Activated naive CD4-positive, alpha-beta T cell treated with Interleukin-2 at 50 U/mL for 16 hours (primary cell): ENCODE measurements at places on chromosomes 6 and 20.

GRCh38 chr6:144955859-144956258 lies 670.7 kb downstream of the UTRN start:
- no peak for DNase-seq

GRCh38 chr6:163414946-163415619 lies 565 bp downstream of the QKI start:
- DNase-seq = peak; percentile 33

DNA sequence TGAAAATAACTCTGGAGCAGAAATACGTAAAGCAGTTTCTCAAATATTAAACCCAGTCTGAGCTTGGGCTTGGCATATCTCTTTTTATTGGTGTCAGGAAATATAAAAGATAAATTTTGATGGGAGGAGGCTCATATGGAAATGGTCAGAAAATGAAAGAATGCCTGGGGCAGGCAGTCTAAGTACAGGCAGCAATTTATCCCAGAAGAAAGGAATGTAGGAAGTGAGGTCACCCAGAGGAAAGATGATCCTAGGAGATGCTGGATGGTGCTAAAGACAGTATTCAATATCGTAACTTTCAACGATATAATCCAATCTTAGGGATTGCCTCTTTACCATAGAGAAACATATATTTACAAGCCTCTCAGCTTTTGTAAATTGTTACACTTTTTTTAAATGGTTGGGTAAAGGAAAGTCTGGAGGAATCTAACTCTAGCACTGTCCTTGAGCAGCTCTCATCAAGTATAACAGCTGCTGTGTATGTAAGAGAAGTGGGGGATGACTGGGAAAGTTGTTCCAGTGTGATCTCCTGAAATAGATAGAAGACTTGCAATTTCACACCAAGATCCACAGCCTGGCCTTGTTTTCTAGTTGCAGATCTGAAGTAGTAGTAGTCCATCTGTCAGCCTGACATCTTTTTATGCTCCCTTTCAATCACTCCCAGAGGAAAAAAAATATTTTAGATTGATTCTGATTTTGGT lies 256.9 kb upstream of the SASH1 start:
- no peak for DNase-seq

GRCh38 chr20:965956-966355 lies 36.2 kb downstream of the RSPO4 start:
- no peak for DNase-seq

- DNase-seq = no peak
Measured at GRCh38 chr6:150235218-150235617, 92.4 kb downstream of the PPP1R14C start.

DNA sequence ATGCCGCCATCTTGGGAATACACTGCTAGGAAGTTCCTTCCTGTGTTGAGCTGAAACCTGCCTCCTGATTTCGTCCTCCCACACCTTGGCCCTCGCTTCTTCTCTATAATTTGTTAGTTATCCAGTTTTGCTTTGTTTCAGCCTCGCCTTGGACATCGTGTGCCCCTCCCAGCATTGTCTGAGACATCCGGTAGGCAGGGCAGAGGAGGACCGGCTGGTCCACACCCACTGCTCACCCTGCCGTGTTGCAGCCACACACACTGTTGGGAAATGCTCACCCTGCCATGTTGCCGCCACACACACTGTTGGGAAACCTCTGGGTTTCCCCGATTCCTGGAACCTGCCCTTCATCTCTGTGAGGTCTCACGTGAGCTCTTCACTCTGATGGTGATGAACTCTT lies 105.1 kb downstream of the CDH4 start:
- DNase-seq = no peak

DNA sequence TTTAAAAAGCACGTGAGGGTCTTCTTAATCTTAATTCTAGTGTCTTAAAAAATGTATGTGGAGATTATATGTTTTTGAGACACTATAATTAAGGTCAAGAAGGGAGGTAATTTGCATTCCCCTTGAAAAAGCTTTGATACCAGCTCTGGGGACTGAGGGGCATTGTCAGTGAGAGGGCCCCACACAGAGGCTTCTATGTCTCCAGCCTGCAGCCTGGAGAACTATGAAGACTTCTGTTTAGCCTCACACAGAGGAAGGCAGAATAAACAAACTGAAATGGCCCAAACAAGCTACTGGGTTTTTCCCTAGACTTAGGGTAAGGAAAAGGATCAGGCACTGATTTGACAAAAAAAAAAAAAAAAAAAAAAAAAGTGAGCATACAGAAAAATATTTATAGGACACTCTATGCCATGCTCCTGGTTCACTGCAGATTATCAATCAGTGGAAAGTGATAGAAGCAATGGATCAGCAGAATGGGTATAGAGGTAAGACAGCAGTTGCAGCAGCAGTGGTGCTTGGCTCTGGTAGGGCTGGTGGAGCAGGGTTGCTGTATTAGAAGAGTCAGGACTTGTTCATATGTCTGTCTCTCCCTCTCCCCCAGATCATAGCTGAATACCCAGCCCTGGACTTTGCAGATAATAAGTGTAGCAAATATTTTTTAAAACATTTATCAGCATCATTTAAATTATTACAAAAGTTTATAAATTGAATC lies 85.4 kb downstream of the KLHL32 start:
- DNase-seq = no peak

DNA sequence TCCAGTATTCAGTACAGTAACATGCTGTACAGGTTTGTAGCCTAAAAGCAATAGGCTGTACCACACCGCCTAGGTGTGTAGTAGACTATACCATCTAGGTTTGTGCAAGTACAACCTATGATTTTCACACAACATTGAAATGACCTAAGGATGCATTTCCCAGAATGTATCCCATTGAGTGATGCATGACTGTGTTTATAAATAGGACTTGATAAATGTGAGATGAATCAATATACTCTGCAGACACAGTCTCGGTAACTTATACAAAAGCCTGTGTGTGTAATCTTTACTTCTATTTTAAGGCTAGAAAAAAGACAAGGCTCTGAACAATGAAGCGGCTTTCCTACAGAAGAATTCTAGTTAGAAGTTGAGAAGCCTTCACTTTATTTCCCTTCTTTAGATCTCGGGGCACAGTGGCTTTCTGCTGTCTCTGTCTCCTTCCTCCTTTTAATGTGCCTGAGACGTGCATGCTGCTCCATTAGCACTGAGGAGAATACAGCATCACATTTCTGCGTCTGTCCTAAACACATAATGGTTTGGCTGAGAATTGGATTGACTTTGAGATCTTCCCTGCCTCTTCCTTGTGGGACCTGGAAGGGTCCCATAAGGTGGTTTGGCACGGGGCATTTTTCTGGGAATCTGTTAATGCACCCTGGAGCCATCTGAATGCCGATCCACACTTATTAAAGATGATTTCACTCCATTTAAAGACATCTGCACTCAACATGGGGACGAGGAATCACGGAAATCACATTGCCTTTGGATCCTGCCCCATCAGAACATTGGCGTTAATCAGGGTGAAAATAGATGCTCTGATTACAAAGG lies 112.5 kb downstream of the SCML4 start:
- no peak for DNase-seq

- no peak for DNase-seq
Measured at GRCh38 chr6:138250053-138250452, 31.8 kb upstream of the PBOV1 start.

- DNase-seq = no peak
Measured at GRCh38 chr6:128422871-128423270, 97.5 kb downstream of the PTPRK start.

DNA sequence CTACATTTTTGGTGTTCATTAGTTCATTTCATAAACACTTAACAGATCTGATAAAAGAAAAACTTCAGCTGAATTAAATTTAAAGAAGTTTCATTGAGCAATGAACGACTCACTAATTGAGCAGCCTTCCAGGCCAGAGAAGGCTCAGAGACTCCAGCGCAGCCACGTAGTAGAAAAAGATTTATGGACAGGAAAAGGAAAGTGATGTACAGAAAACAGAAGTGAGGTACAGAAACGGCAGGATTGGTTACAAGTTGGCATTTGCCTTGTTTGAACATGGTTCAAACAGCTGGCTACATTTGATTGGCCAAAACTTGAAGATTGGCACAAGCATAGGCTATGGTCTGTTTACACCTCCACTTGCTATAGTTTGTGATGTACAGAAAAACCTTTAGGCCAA lies 166.3 kb upstream of the DTNBP1 start:
- no peak for DNase-seq
